Stimulated activated CD4-positive, alpha-beta T cell treated with anti-CD3 and anti-CD28 coated beads, TNF-alpha, amount 100 ng/mL, for 24 hours (primary cell): ENCODE measurements at places on chromosomes 2 and 18.

DNA sequence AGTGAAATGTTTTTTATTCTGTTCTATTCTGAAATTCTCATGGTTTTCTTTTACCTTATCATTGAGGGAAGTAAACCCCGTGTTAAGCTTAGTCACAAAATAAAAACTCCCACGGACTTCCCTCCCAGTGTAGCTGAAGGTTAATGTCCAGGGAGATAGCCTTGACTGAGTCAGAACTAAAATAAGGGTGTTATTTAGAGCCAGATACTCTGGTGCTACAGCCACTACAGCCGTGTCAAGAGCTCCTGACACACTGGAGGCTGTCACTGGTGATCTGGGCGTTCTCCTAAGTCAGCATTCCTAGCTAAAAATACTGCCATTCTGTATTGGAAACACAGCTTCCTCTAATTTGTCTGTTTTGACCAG lies 82.0 kb upstream of the RANBP2 start:
- no peak for DNase-seq

DNA sequence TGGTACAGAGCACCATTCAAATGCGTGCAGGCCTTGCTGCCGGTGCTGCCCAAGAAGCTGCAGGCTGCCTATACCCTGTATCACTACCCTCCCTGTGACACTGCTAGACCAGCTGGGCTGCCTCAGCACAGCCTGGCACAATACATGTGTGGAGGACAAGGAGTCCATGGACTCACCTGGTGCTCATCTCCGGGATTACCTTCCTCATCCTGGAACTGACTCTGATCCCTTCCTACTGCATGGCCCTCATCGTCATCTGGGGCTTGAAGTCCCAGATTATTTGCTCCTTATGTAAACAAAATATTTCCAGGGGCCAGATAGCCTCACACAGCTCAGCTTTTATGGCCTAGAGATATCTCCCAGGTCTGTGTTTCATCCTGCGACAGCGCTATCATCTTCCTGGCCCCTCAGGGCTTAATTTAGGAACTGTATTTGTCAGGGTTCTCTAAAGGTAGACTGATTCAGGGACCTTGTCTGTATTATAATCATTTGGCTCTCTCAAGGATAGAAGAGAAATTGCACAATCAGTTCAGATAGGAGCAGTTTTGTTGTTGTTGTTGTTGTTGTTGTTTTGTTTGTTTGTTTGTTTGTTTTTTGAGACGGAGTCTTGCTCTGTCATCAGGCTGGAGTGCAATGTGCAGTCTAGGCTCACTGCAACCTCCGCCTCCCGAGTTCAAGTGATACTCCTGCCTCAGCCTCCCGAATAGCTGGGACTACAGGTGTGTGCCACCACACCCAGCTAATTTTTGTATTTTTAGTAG lies 42.9 kb downstream of the WDR75 start:
- no peak for DNase-seq

DNA sequence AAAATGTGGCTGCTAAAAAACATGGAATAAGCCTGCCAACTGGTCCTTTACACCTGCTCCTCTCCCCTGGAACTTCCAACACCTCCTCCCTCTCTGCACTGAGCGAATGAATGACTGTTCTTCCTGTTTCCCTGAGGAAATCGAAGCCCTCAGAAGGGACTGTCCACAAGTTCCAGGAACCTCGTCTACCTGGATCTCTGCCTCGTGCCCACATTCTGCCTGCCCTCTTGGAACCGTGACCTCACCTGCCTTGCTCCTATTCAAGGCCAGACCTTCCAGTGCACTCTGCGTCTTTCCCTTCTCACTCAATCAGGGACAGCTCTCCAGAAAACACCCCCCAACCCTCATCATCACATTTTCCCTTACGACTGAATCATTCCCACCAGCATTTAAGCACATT lies 4.4 kb upstream of the CAB39 start:
- DNase-seq: no peak

GRCh38 chr2:107743274-107743673 lies 83.4 kb upstream of the RGPD4 start:
- no peak for DNase-seq

DNA sequence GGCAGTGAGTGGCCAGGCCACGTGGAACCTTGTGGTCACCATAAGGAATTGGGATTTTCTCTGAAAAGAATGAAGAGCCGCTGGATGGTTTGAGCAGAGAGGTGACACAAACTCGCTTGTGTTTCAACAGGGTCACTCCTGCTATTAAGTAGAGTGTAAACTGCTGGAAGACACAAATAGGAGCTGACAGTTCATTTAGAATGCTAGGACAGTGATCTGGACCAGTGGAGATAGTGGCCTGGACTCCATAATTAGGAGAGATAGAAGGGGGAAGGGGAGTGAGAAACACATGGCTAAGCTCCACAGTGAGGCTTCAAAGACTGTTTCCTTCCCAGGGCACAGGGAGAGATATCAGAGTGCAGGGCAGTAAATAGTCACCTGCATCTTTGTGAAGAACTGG lies 381.1 kb upstream of the ST6GAL2 start:
- no peak for DNase-seq

- DNase-seq: no peak
Observed at GRCh38 chr2:15642011-15642814, 50.5 kb downstream of the DDX1 start.

DNA sequence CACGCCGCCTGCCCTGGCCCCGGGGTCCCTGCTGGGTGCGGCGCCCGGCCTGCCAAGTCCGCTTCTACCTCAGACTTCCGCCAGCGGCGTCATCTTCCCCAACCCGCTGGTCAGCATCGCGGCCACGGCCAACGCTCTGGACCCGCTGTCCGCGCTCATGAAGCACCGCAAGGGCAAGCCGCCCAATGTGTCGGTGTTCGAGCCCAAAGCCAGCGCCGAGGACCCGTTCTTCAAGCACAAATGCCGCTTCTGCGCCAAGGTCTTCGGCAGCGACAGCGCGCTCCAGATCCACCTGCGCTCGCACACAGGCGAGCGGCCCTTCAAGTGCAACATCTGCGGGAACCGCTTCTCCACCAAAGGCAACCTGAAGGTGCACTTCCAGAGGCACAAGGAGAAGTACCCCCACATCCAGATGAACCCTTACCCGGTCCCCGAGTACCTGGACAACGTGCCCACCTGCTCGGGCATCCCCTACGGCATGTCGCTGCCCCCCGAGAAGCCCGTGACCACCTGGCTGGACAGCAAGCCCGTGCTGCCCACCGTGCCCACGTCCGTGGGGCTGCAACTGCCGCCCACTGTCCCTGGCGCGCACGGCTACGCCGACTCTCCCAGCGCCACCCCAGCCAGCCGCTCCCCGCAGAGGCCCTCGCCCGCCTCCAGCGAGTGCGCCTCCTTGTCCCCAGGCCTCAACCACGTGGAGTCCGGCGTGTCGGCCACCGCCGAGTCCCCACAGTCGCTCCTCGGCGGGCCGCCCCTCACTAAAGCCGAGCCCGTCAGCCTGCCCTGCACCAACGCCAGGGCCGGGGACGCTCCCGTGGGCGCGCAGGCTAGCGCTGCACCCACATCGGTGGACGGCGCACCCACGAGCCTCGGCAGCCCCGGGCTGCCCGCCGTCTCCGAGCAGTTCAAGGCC lies 13.7 kb downstream of the SALL3 start:
- no peak for DNase-seq

DNA sequence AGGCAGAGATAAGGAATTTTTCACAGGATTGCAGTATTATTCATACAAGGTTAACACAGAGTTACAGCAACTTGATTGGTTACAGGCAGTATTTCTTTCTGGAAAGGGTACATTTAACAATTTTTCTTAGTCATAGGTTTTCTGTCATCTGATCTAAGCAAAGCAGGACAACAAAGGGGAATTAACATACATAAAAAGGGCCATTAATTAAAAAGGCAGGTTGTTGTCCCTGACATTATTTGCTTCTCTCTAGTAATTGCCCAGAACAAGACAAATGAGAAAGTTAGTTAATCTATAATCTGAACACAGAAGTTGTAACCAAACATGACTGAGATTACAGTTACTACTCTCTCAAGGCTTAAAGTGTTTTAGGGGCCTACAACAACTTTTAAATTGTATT lies 291.4 kb upstream of the LRRTM4 start:
- no peak for DNase-seq

- no peak for DNase-seq
Observed at GRCh38 chr2:26298638-26299393, 47.1 kb upstream of the SELENOI start.

DNA sequence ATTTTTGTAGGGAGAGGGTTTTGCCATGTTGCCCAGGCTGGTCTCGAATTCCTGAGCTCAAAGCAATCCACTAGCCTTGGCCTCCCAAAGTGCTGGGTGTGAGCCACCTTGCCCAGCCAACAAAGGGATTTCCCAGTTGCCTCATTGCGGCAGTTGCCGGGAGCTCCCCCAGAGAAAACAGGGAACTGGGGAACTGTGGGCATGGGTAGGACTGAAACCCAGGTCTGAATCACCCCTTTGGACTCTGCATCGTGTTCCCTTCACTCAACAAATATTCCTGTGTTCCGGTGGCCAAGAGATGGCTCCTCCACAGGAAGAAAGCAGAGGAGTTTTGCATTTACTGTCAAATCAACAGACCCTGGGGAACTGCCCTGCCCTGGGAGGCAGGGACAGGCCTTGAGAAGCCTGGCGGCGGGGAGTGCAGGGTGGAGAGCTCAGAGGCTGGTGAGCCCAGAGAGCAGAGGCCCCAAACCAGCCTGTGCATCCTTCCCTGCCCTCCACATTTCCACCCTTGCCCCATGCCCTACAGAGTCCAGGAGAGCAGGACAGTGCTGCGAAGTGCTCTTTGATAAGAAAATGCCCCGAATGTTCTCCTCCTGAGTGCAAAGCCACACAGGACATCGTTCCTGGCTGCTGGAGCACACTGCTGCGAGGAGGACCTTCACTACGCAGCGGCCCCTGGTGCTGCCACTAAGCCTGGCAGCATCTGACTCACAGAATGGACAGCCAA lies 24.9 kb downstream of the MYO7B start:
- DNase-seq: no peak

GRCh38 chr2:134774786-134775641 lies 56.2 kb upstream of the TMEM163 start:
- DNase-seq: no peak

- DNase-seq: no peak
Observed at GRCh38 chr2:208294482-208295024, 28.5 kb downstream of the PIKFYVE start.

- DNase-seq: no peak
Observed at GRCh38 chr2:154700136-154700535, 1.6 kb downstream of the KCNJ3 start.

GRCh38 chr2:146806364-146807005 lies 1038.3 kb upstream of the ACVR2A start:
- DNase-seq: no peak

- DNase-seq: no peak
Observed at GRCh38 chr2:98034745-98035144, 39.0 kb upstream of the TMEM131 start.

DNA sequence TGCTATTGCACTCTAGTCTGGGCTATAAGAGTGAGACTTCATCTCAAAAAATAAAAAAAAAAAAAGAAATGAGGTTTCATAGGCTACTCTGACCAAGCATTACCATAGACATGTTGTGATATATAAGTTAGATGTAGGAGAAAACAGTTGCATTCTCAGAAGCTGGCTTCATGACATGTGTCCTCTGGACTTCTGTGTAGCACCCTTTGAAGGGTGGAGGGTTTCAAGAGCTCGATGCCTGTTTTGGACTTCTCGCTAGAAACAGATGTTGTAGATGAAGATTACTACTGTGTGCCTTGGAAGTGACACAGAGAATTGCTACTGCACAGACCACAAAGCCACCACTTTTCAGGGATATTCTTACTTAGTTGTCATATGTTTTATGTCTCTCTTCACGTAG lies 91.0 kb downstream of the TMEM247 start:
- DNase-seq: no peak
